ENCODE measurements at places on chromosomes 7 and 10.
A peak's percentile ranks its signal among the peaks of the same experiment; 100 is the strongest.

- DNase-seq = no peak
Measured at GRCh38 chr7:70512761-70513160, 619.2 kb upstream of the GALNT17 start.

GRCh38 chr7:43490016-43490415, 92.9 kb upstream of the STK17A start:
- DNase-seq = no peak

GRCh38 chr10:84659027-84659426, 330.6 kb downstream of the CCSER2 start:
- no peak for DNase-seq

DNA sequence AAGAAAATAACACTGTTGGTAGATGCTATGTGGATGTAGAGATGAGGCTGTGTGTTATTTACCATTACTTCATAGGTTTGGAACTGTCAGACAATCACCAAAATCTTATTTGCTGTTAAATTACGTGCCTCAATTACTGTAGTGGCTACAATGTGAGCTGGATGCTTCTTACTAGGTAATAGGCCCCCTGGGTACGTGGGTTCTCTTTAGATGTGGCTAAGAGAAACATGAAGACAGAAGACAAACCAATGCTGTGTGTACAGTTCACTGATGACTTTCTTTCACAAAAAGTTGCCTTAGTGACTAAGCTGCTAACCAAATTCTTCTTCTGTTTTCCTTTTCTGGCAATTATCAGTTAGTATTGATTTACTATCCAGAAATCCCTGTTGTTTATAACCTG, 144.6 kb downstream of the SEMA3E start:
- DNase-seq = no peak

DNA sequence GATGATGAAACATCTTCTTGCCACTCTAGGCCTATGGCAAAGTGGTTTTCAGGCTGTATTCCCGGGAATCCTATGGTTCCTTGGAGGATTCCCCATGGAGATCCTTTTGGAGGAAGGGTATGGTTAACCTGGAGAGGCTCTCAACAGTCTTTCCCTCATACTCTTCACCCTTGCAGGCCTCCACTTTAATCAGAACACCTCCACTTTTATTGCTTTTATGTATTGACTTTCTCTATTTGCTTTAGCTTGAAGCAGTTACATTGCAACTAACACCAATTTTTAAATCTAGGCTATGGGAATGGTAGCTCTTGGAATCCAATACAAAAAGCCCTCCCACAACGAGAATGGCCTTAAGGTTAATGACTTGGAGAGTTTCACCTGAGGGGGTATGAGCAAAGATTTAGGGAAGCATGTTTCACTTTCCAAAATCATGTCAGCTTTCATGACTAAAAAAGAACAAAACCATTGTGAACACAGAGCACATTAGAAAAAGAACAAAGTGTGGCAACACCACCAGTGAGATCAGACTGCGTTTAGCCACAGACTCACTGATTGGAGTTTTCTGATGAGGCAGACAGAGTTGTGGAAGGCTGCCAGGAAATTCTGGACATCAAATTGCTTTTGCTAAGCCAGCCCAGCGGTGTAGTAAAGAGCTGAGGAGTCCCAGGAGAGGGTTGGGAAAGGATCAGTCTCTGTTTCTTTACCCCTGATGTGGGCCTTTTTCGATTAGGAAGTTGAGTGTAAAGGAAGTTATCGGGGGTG, 130.4 kb upstream of the BMPER start:
- DNase-seq = peak; percentile 94

DNA sequence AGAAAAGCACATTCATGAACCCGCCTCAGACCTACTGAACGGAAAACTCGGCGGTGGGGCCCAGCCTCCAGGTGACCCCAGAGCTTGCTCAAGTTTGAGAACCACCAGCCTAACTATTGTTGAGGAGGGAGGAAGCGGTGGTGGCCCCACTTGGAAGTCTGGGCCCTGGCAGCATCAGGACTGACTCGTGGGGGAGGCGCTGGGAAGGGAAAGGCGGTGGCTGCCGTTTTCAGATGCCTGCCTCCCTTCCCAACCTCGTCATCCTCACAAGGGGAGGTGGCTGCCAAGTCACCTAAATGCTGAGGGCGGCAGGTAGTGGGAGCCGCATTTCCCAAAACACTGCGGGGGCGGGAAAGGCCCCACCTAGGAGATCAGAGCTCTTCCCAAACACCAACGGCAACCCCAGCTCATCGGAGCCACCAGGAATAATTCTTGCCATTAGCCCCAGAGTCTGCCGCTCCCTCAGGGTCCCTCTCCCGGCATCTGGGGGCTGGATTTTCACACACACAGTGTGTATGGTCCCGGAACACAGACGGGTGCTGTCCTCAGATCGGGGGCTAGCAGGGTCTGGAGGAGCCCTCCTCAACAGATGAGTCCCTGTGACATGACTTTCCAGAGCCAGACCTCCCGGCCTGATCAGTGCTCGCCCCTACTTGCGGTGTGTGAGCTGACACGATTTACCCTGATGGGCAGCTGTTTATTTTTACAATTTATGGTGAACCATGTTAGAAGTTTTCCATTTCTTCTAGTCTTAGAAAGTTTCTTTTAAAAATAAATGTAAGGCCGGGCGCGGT, 31.3 kb downstream of the PRKAG2 start:
- no peak for DNase-seq

- DNase-seq = no peak
Measured at GRCh38 chr7:127838816-127839415, 186.9 kb downstream of the SND1 start.

DNA sequence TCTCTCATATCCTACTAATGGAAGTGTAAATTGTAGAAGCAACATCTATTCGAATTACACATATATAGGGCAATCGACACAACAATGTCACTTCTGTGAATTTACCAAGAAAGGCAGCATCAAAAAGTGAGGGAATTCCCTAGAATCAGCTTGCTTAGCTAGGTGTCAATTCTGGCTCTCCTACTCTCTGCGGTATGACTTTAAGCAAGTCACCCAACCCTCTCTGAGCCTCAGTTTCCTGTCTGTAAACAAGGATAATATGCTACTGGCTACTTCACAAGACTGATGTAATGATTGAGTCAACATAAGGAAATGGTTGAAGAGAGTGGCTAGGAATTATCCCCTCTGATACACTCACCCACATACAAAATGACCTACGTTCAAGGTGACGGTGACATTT, 19.4 kb downstream of the CCDC6 start:
- no peak for DNase-seq

GRCh38 chr7:99928994-99929729, at the start of gene GJC3:
TSS of gene GJC3 (minus strand) at chr7:99929620. CDS start at chr7:99929620, 0 bp downstream.
- DNase-seq = no peak

DNA sequence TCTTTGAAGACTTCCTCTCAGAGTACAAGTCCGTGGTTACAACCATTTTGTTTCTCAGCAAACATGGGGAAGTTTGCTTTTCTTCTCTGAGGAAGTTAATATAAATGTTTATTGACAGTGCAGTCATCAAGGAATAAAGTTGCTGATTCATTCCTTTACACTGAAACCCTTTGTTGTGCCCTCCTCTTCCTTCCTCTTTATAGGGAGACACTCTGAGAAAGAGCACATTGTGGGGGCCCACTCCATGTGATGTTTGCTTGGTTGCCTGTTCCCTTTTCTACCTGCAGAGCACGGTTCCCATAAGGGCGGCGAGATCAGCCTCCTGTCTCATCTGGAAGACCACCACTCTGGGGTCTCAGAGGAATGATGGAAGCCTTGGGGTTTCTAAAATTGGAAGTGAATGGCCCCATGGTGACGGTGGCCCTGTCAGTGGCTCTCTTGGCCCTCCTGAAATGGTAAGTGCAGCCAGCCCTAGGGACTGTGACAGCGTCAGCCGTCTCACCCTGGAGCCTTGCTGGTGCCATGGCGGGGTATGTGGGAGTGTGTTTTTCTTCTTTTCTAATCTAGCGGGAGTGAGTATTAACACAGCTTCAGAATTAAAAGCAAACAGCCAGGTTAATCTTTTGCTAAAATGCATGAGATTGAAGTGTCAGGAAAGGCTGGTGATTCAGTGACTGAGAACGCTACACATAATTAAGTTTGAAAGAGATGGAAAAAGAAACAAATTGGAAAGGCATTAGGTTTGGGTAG, at the start of gene TBXAS1:
Gene TBXAS1 (plus strand): TSS at position 240 of the 750 bp plus-strand sequence. CDS start 127 bp downstream, at position 367.
- DNase-seq = no peak

DNA sequence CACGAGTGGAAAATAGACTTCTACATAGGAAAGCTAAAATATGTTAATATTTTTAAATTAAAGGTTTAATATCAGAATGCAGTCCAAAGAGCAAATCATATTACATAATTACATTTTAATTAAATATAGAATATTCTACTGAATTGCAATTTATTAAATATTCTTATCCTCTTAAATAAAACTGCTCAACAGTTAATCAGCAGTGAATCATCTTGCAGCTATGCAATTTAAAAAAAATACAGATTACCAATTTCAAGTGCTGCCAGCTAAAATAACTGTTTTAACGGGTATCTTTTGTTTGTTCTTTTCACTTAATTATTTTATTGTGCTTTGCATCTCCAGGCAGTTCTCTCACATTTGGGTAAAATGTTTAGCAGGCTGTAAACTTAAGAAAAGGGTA, 82.2 kb downstream of the ZNRF2 start:
- DNase-seq = no peak

GRCh38 chr7:3067606-3068380, 24.1 kb upstream of the CARD11 start:
- DNase-seq = no peak

GRCh38 chr7:24713039-24713793, 44.0 kb downstream of the GSDME start:
- no peak for DNase-seq

GRCh38 chr10:27638071-27638750, 107.4 kb downstream of the MKX start:
- no peak for DNase-seq

DNA sequence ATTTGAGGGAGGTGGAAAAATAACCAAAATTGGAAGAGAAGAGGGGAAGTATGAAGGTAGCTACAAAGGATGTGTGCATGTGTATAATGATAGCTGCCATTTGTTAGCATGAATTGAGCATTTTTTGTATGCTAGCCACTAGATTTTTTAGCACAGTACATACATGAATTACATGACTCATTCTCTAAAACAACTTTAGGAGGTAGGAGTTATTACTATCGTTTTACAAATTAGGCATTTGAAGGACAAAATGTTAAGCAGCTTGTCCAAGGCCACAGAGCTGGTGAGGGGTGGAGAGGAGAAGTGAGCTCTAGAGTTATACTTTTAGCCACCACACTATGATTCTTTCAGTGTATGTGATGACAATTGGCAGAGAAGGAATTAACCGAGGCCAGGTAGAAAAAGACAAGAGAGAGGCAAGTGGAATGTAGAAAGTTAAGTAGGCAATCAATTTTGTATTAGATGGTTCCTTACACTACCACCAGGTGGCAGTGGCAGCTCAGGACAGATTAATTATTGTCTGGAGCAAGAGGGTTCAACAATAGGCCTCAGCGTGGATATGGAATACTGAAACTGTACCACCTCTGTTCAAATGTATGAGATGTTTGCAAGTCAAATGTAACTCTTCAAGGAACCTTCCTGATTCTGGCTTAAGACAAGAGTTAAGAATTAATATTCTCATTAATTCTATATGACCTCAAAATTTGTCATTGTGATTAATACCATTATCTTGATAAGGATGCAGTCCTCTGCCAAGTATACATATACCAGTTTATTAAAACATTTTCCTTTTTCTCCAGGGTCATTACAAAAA, 128.0 kb downstream of the MBL2 start:
- peak; percentile 24 for DNase-seq

GRCh38 chr10:120715171-120715570, 136.0 kb upstream of the WDR11 start:
- DNase-seq = no peak

DNA sequence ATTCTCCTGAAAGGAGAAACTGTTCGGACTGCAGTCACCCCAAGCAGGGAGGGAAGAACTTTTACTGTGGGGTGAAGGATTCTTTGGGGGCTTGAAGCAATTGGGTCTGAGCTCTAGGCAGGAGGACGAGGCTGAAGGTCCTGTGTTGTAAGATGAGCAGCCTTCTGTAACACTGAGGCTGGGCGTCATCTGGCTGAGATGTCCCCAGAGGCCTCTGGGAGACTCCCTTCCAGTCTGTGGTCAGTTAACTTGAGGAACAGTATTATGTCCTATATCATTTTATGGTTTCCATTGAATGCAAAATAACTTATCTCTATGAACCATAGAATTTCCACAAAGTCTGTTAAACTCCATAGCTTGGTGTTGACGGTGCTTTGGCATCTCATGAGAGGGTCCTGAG, 26.3 kb downstream of the FIGNL1 start:
- no peak for DNase-seq

- no peak for DNase-seq
Measured at GRCh38 chr7:138892812-138893211, 88.4 kb downstream of the KIAA1549 start.

DNA sequence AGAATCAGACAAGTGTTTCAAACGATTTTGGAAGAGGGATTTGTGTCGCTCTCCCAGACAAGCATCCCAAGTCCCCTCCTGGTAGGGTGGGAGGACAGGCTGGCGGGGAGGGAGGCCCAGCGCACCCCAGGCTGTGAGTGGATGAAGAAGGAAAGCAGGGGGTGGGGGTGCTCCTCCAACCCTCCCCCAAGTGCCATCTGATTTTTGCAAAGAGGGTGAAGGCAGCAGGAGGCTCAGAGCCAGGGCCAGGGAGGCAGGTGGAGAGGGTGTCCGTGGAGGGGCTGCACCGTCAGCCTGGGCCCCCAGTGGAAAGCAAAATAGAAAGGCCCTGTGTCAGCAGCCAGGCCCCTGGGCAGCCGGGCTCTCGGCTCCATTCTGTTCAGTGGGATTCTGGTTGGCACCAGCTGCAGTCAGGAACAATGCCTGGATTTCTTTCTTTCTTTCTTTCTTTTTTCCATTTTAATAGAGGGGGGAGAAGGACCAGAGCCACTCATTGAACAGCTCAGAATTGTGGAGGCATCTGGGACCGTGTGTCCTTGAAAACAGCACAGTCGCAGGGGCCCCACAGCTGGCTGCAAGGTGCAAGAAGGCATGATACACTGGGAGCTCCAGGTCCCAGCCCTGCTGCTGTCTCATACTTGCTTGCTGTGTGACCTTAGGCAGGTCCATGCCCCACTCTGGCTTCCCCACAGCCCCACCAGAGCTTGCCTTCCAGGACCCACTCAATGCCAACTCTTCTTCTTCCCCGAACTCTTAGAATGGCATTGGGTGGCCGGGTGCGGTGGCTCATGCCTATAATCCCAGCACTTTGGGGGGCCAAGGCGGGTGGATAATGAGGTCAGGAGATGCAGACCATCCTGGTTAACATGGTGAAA, 7.1 kb upstream of the ZMIZ1 start:
- DNase-seq = no peak

- no peak for DNase-seq
Measured at GRCh38 chr10:64546073-64546472, 1024.9 kb downstream of the REEP3 start.

DNA sequence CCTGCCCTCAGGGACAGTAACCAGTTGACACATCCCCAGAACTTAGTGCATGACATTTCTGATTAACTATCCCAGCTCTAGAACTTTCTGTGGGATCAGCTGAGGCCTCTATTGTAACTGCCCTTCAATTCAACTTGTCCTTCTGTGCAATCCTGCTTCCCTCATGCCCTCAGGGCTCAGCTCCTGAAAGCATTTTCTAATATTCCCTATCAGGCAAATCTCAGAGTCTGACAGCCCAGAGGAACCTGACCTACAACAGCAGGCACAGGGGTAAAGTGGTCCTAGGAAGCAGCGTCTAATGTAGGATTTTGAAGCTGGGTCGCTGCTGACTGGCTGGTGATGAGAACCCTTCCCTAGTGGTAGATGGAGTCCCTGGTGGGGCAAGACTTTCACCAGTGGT, 13.6 kb upstream of the STN1 start:
- DNase-seq = no peak
